ENCODE measurements at places on chromosomes 2 and 18.

GRCh38 chr18:79911344-79912270 lies 39.8 kb downstream of the SLC66A2 start:
- DNase-seq, result no peak

- DNase-seq, result no peak
These were observed 103.4 kb upstream of the SERTAD2 start for GRCh38 chr2:64757126-64757525.

DNA sequence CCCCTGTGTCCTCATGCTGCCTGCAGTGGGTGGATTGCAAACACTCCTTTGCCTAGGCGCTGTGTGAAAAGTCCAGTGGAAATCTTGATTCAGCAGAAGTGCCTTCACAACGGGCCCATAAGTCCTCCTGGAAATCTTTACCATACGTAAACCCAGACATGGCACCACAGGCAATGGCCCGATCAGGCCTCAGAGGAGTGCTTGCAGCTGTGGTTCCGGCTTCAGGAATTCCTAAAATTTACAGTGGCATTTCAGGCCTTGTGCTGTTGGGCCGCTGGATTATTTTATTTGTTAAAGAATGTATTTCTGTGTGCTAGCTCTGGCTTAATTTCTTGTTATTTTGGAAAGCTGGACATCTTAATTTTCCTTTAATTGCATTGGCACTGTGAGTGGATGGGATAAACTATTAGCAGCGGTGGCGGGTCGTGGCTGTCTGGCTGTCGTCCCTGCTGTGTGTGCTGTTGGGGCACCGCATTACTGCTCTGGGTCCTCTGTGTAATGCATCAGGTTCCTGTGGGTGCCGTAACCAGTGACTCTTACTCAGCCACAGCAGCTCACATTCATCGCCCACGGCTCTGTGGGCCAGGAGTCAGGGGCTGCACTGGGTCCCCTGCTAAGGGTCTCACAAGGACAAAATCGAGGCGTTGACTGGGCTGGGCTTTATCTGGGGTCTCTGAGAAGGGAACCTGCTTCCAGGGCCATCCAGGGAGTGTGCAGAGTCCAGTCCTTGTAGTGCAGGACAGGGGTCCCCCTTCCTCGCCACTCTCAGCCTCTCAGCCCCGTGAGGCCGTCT lies 73.1 kb downstream of the RTP5 start:
- no peak for DNase-seq

DNA sequence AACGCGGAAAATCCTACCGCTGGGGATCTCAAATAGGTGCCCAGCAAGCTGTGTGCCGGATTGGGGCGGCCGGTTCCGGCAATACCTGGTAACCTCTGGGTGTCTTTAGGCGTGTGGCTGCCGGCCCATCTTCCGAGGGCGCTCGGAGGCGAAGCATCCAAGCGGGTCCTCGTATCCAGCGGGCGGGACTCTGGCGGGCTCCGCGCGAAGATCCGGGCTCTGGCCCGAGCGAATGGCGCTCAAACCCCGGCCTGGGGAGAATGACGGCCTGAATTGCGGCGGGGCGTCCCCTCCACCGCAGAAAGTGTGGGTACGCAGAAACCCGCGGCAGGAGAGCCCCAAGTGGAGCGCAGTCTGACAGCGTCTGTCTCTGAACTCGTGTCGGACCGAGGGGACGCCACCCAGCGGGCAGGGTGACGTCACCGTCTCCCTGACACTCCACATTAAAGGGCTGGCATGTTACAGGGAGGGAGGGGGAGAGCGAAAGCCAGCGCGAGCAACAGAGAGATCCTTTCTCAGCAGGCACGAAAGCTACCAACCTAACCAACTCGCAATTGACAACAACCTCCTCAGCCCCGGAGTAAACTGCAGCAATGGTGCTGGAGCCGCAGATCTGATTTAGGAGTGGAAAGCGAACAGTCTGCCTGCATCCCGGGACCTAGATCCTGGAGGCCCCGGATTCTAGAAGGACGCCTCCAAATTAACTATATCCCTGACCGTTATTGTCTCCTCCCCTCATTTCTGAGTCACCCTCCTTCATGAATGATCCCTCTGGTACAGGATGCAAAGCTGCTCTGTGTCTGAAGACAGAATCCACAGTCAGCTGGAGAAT lies at the start of gene SKOR2:
Gene SKOR2, minus strand, starts transcription at position 372 of the 832 bp plus-strand sequence. CDS start 2,477 bp downstream, outside the sequence.
- DNase-seq, result no peak

GRCh38 chr18:3458378-3458777 lies 8.4 kb downstream of the TGIF1 start:
- no peak for DNase-seq

GRCh38 chr2:20650393-20650876 lies 463 bp downstream of the HS1BP3 start:
- DNase-seq, result no peak

DNA sequence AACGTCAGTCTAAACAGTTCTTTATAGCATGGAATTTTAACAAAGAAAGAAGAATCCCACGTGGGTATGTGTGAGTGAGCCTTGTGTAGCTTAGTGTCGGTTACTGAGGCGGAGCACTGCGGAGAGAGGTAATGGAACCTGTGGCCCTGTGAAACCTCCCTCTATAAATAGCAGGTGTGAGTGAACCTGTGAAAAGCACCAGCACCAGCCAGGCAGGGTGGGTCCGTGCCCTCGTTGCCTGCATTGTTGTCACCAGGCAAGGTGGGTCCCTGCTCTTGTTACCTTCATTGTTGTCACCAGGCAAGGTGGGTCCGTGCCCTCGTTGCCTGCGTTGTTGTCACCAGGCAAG lies 4.7 kb downstream of the CTDP1 start:
- no peak for DNase-seq

- DNase-seq, result no peak
These were observed 349.2 kb upstream of the ZC3H15 start for GRCh38 chr2:186136860-186137259.

DNA sequence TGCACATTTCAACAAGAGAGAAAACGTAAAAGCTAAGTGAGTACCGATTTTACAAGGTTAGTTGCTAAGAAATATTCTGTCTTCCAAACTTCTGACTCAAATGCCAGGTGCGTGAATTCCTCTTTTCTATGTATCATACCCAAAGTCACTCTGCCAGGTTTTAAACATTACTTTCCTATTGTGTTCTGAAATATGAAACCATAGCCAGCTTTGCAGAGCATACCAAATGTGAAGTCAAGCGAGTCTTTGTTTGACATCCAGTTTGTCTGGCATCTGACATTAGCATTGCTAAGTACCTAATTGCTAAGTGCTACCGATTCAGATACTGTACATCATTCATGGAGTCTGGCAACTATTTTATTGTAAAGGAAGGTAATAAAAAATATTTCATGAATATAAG lies 321.9 kb upstream of the GALNT5 start:
- DNase-seq, result no peak

DNA sequence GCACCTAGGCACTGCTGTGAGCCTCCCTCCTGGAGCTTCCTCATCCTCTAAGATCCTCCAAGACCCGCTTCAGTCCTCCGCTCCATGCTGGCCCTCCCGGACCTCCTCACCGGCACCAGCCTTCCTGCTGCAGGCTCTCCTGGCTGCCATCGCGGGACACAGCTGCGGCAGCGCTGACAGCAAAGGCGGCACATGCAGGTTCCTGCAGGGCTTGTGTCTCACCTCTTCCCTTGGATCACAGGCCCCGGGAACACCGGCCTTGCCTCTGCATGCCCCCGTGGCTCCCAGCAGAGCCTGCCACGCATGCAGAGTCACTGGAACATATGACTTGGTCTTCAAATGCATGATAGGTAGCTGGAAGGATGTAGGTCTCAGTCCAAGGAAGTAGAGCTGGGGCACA lies 67.2 kb downstream of the PTGR3 start:
- no peak for DNase-seq

- no peak for DNase-seq
These were observed 213.1 kb downstream of the NBAS start for GRCh38 chr2:15348045-15348444.

DNA sequence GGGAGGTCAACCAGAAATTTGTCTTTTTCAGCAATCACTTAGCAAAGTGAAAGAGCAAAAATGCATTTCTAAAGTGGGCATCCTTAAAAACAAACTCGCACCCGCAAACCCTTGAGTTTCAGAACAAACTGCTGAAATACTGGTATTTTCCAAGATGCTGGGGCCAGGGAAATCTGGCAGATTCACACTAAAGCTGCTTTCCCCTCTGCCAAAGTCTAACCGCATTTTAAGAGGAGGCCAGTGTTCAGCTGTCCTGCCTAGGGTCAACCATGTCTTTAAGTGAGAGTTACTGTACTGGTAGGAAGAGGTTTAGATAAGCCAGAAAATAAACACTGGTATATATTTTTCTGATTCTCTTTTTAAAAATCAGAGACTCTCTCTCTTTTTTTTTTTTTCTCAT lies 55.9 kb downstream of the ACVR1 start:
- no peak for DNase-seq

DNA sequence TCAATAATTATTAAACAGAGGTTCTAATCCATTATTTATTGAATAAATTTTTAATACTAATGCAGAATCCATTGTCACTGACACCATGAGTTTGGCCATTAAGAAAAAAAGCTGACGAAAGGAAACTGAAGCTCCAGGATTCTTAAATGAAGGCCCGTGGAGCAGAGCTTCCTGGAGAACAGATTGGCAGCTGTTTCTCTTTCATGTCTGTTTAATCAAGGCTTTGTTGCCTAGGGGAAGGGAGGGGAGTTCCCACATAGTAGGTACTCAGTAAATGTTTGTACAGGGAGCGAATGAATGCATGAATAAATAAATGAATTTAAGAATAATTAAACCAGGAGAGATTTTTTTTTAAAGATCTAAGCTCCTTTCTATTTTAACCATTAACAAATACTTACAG lies 315.1 kb upstream of the KLHL29 start:
- DNase-seq, result no peak

DNA sequence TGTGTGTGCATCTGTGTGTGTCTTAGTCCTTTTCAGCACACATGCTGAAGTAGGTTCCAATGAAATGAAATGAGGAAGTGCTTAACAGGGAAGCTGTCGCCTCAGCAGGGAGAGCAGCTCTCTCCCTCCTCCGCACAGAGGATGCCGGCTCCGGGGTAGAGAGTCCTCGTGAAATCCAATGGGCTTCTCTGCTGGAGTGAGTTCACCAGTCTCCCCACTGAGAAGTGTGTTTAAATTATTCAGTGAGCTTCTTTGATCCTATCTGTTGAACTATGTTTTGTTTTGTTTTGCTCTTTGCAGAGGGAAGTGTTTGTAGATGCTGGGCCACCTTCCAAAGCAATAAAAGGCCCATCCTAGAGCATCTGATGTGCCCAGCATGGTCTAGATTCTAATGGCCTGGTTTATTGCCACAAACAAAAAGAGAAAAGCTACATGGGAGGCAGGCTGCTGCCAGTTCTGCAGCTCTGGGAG lies 6.7 kb downstream of the PPP1R7 start:
- DNase-seq, result no peak

GRCh38 chr2:181036848-181037603 lies 56.6 kb downstream of the UBE2E3 start:
- DNase-seq, result no peak

DNA sequence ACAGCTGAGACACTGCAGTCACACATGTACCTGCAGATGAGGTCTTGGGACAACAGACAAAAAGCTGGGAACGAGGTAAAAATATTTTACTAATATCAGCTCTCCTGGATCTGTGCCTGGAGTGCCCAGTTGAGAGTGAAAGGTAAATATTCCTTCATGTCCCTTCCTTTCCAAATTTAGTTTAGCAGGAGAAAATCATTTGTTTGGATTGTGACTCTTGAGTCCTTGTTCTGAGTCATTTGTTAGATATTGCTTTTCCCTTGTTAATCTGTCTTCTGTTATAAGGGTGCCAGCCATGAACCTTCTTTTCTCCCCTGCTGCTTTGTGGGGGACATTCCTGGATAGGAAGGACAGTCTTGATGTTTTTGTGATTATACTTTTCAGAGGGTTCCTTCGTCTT lies 329.2 kb downstream of the DSC3 start:
- DNase-seq, result no peak

- no peak for DNase-seq
These were observed 44.6 kb downstream of the FAM124B start for GRCh38 chr2:224357098-224357901.

GRCh38 chr18:74609535-74609934 lies 11.9 kb downstream of the ZNF407 start:
- no peak for DNase-seq

Data from stimulated activated CD8-positive, alpha-beta memory T cell treated with anti-CD3 and anti-CD28 coated beads, Interleukin-15, amount 100 ng/mL, for 24 hours (primary cell).